GM23338 (cell line): ENCODE measurements at places on chromosomes 5 and 9. TPM values are rescaled to one million over a fixed set of nuclear protein-coding genes. Genes with fewer than 3 reads are reported as not detected.
A peak's percentile ranks its signal among the peaks of the same experiment; 100 is the strongest.

GRCh38 chr5:147752033-147752432 is 30.5 kb downstream of the JAKMIP2 start:
- H3K27me3 ChIP-seq: no peaks in the 10 kb centered on the region
- peaks cover 63% of the 10 kb centered on the region for H3K4me1 ChIP-seq
- no peak for DNase-seq

GRCh38 chr9:126151686-126152134 is 174.9 kb upstream of the MVB12B start:
- H3K4me3 ChIP-seq: no peak overlapping the region
- H3K36me3 ChIP-seq: no peaks in the 10 kb centered on the region
- H3K4me1 ChIP-seq: peaks cover 2% of the 10 kb centered on the region; the same call in 1 of the 2 replicates
- no peak for DNase-seq
- H3K27me3 ChIP-seq: peaks cover 15% of the 10 kb centered on the region

DNA sequence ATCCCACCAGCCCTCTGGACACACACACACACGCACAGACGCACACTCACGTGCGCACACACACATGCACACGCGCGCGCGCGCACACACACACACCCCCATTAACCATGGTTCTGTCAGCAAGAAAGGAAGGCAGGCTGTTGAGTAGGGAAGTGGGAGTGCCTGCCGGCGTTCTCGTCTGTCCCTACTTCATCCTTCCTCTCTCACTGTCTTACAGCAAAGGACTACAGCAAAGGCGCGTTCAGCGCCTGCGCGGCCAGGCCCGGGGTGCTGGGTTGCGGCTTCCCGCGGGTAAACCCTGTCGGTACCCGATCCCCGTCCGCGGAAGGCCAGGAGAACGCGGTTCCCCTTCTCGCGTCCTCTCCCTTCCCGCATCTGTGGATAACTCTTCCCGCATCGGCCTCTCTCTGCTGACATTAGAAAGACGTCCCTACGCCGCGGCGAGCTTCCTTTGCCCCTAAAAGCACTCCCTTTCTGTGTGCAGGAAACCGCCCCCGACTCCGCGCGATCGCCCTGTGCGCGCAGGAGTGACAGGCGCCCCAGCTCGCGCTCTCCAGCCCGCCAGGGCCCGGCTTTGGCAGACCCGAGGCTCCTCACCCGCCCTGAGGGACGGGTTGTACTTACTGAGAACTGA is 219.2 kb downstream of the AGTPBP1 start:
- peak; percentile 77 for DNase-seq
- H3K4me3 ChIP-seq: peak overlapping the region; percentile 80
- no peaks in the 10 kb centered on the region for H3K4me1 ChIP-seq
- peaks cover 34% of the 10 kb centered on the region for H3K27me3 ChIP-seq
- no peaks in the 10 kb centered on the region for H3K36me3 ChIP-seq
- no peak overlapping the region for H3K27ac ChIP-seq

DNA sequence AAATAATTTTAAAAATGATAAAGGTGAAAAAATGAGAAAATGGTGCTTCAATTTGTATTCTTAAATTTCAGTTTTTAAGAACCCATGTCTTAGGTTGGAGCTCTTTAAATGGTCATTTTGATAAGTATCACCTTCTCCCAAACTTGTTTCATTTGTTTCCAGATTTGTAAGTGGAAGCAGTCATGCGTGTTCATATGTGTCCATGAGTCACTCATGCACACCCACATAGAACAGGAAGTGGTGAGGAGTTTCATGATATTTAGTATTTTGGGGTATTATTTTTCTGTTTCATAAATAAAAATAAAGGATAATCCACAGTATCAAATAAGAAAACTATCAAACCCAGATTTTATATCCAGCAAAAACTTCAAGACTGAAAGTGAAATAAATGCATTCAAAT is 570.4 kb upstream of the ST8SIA4 start:
- no peaks in the 10 kb centered on the region for H3K4me1 ChIP-seq
- H3K36me3 ChIP-seq: no peaks in the 10 kb centered on the region
- DNase-seq: no peak
- H3K27me3 ChIP-seq: no peaks in the 10 kb centered on the region
- H3K27ac ChIP-seq: no peak overlapping the region

GRCh38 chr5:115850744-115851416 is 9.1 kb downstream of the AP3S1 start:
- H3K27me3 ChIP-seq: no peaks in the 10 kb centered on the region
- no peak overlapping the region for H3K27ac ChIP-seq
- H3K4me3 ChIP-seq: no peak overlapping the region
- peaks cover 11% of the 10 kb centered on the region for H3K4me1 ChIP-seq
- 0 out of 2 replicates have a peak, but pooled peaks cover 2% of the 10 kb centered on the region for H3K36me3 ChIP-seq

GRCh38 chr9:33426843-33427293 is 20.5 kb downstream of the AQP3 start:
- no peak overlapping the region for H3K4me3 ChIP-seq
- no peaks in the 10 kb centered on the region for H3K27me3 ChIP-seq
- H3K4me1 ChIP-seq: no peaks in the 10 kb centered on the region
- no peak for DNase-seq
- no peaks in the 10 kb centered on the region; the same call in 1 of the 2 replicates for H3K36me3 ChIP-seq

GRCh38 chr5:158640593-158640980 is 459.1 kb downstream of the EBF1 start:
- H3K4me1 ChIP-seq: peaks cover 5% of the 10 kb centered on the region; the same call in 1 of the 2 replicates
- no peaks in the 10 kb centered on the region for H3K36me3 ChIP-seq
- no peak for DNase-seq
- H3K4me3 ChIP-seq: no peak overlapping the region
- H3K27ac ChIP-seq: no peak overlapping the region

GRCh38 chr5:115402092-115402491 is 105.6 kb upstream of the CCDC112 start:
- no peaks in the 10 kb centered on the region for H3K4me1 ChIP-seq
- no peaks in the 10 kb centered on the region for H3K36me3 ChIP-seq

DNA sequence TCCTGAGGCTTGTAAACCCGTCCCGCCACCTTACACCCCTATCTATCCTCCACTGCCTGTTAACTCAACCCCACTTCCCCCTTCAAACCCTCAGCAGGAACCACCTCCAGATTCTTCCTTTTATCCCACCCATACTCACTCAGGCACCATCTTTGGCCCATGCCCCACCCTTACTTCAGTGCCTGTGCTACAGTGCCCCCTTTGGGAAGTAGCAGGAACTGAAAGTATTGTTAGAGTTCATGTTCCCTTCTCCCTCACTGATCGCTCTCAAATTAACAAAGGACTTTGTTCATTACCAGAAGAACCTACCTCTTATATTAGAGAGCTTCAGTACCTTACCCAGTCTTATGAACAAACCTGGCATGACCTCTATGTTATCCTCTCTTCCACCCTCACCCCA is 92.2 kb upstream of the MOCS2 start:
- no peaks in the 10 kb centered on the region for H3K4me1 ChIP-seq
- H3K36me3 ChIP-seq: no peaks in the 10 kb centered on the region
- no peak overlapping the region for H3K27ac ChIP-seq
- H3K4me3 ChIP-seq: no peak overlapping the region

DNA sequence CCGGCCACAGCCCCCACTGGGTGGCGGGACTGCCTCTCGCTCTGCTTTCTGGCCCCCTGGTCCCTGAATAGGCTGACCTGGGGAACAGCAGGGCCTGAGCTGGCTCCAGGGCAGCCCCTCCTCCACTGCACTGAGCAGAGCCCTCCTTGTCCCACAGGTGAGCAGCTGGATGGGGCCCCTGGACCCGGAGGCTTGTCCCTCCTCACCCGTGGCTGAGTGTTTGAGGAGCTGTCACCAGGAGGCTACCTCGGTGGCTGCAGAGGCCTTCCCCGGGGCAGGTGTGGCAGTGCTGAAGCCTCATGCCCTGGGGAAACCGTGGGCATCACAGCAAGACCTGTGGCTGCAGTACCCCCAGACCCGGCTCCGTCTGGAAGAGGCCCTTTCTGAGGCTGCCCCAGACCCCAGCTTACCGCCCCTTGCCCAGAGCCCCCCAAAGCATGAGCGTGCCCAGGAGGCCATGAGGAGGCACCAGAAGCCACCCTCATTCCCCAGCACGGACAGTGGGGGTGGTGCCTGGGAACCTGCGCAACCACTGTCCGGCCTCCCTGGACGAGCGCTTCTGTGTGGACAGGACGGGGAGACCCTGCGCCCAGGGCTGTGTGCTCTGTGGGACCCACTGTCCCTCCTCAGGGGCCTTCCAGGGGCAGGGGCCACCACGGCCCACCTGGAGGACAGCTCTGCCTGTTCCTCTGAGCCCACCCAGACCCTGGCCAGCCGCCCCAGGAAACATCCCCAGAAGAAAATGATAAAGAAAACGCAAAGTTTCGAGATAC is 28.5 kb upstream of the LRRC14B start:
- H3K36me3 ChIP-seq: no peaks in the 10 kb centered on the region
- H3K4me3 ChIP-seq: no peak overlapping the region
- H3K27ac ChIP-seq: no peak overlapping the region

- peaks cover 35% of the 10 kb centered on the region for H3K4me1 ChIP-seq
- H3K27ac ChIP-seq: peak overlapping the region; percentile 88
- H3K36me3 ChIP-seq: no peaks in the 10 kb centered on the region
- no peaks in the 10 kb centered on the region for H3K27me3 ChIP-seq
- DNase-seq: no peak
Observed at GRCh38 chr9:12441506-12441905, 251.7 kb upstream of the TYRP1 start.

- no peaks in the 10 kb centered on the region for H3K27me3 ChIP-seq
- DNase-seq: no peak
- peaks cover 20% of the 10 kb centered on the region; the same call in 1 of the 2 replicates for H3K36me3 ChIP-seq
- no peaks in the 10 kb centered on the region for H3K4me1 ChIP-seq
Observed at GRCh38 chr5:138372225-138372624, 19.7 kb downstream of the KDM3B start.

GRCh38 chr9:134730011-134730760 is 88.6 kb downstream of the COL5A1 start:
- no peak overlapping the region for H3K4me3 ChIP-seq
- no peak overlapping the region for H3K27ac ChIP-seq
- no peaks in the 10 kb centered on the region; the same call in 1 of the 2 replicates for H3K36me3 ChIP-seq
- no peaks in the 10 kb centered on the region for H3K27me3 ChIP-seq
- no peak for DNase-seq
- H3K4me1 ChIP-seq: no peaks in the 10 kb centered on the region

DNA sequence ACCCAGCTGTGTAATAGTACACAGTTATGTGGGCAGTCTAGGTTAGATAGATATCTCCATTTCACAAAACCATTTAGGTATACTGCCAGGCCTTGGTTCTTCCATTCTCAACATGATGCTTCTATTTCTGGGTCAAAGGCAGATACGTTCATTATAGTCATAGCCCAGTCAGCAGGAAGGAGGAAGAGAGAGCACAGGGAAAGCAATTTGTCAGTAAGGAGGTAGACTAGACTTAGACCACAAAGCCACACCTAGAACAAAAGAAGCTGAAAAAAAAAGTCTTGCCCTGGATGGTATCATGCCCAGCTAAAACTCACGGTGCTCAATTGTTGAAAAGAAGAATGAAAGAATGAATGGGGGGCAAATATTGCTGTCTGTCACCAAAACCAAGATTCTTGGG is 7.6 kb downstream of the INVS start:
- no peak overlapping the region for H3K27ac ChIP-seq
- H3K36me3 ChIP-seq: no peaks in the 10 kb centered on the region
- no peak overlapping the region for H3K4me3 ChIP-seq
- no peak for DNase-seq
- no peaks in the 10 kb centered on the region for H3K27me3 ChIP-seq
- 0 out of 2 replicates have a peak, but pooled peaks cover 6% of the 10 kb centered on the region for H3K4me1 ChIP-seq

DNA sequence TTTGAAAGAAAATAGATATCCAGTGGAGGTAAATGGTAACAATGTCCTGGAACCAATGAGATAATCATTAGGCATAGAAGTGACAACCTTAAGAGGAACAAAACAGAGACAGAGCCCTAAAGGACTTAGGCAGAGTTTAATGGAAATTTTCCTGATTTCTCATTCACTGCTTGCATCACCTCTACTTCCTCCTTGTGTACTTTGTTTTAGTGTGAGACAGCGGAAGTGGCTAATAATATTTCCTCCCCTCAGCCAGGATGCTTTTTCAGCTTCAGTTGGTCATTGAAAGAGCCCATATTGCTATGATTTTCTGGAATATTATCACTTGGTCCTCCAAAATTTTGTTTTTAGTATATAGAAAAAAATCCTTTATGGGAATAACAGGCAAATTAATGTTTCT is 153.4 kb upstream of the MPDZ start:
- H3K27ac ChIP-seq: no peak overlapping the region
- no peaks in the 10 kb centered on the region for H3K36me3 ChIP-seq
- H3K4me1 ChIP-seq: peaks cover 46% of the 10 kb centered on the region
- no peak for DNase-seq
- no peak overlapping the region for H3K4me3 ChIP-seq
- no peaks in the 10 kb centered on the region for H3K27me3 ChIP-seq

DNA sequence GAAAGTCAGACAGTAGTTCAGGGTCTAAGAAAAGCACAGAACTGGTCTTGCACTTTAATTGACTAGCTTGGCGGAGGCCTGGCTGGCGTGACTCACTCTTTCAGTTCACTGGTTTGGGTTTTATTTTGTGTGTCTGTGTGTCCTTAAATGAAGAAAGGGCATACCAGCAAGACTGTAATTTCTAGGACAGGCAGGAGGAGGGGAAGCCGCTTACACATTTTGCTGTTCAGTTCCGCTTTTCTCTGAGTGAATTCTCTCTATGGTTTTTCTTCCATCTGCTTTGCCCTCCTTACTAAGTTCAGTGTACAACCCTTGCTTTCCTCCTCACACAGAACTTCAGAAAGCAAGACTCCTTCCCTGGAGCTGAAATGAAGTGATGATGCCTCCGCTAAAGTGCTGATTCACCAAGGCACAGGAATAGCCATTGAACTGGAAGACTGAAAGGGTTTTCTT is 150.8 kb downstream of the MEF2C start:
- DNase-seq: no peak
- no peak overlapping the region for H3K27ac ChIP-seq
- H3K36me3 ChIP-seq: no peaks in the 10 kb centered on the region
- H3K4me1 ChIP-seq: peaks cover 4% of the 10 kb centered on the region; the same call in 1 of the 2 replicates
- no peaks in the 10 kb centered on the region for H3K27me3 ChIP-seq
- no peak overlapping the region for H3K4me3 ChIP-seq

Gene C5orf58
- total RNA-seq: 1.0 TPM in 1 of 2 replicates, not detected in the other

Gene TIMD4
- not detected in 2 replicates for total RNA-seq

Gene CATSPER3
- total RNA-seq: 0.74 TPM in 1 of 2 replicates, not detected in the other

Gene TMEM38B
- 14.7 and 18.1 TPM in 2 replicates for total RNA-seq

Gene GRHPR
- total RNA-seq: 120 and 128 TPM in 2 replicates

Gene PCDHB12
- total RNA-seq: 3.7 and 4.3 TPM in 2 replicates

Gene RORB
- total RNA-seq: 2.0 and 4.5 TPM in 2 replicates

Gene JAKMIP2
- 16.9 and 27.2 TPM in 2 replicates for total RNA-seq

Gene GFI1B
- total RNA-seq: 0.38 and 1.0 TPM in 2 replicates

Gene SLIT3
- total RNA-seq: 0.59 and 4.3 TPM in 2 replicates

Gene PSAT1
- 486 and 511 TPM in 2 replicates for total RNA-seq

Gene SHLD3
- total RNA-seq: 4.2 and 5.1 TPM in 2 replicates

Gene SH3RF2
- total RNA-seq: 1.1 and 2.4 TPM in 2 replicates

Gene ITK
- not detected in 2 replicates for total RNA-seq
